Omental fat pad (tissue), 4 donors: ENCODE measurements at places on chromosomes 6 and 20. TPM values are rescaled to one million over a fixed set of nuclear protein-coding genes. Genes with fewer than 3 reads are reported as not detected.

The GSTA2 gene
- not detected for total RNA-seq

The LY6G6D gene
- total RNA-seq, result not detected

The GNMT gene
- total RNA-seq, result not detected

The TMEM200A gene
- total RNA-seq, result 2.0 TPM

GRCh38 chr6:74137911-74138310 is 441.9 kb downstream of the CD109 start:
- no peak for DNase-seq

DNA sequence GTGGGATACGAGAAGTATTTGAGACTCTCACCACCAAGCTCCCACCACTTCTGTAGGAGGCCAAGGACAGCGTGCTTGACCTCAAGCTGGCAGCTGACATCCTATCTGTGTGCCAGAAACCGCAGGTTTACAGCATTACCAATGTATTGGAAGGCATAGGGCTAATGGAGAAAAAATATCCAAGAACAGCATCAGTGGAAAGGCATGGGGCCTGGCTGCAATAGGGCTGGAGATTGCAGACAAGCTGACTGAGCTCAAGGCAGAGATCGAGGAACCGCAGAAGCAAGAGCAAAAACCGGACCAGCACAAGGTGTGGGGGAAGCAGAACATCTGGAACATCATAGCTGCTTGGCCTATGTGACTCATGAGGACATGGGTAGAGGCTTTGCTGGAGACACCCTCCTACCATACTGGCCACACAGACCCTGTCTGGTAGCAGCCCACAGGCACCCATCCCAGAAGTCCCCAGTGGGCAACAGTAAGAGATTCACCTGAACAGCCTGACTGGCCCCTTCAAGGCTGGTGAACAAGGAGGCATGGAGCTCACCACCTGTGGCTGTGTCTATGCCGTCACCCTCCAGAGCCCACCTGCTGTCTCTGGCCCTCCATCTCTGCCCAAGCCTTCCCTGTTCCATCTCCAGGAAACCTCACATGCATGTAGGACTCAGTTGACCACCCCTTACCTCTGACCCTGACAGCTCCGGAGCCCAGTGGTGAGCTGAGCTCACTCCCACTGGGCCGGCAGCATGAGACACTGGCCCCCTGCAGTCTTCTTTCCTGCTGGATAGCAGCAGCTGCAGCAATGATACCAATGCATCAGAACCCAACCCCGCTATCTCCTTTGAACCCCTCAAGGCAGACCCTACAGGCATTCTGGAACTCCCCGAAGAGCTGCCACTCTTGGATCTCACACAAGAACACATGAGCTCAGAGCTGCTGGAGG is 171.1 kb downstream of the KIF6 start:
- no peak for DNase-seq

DNA sequence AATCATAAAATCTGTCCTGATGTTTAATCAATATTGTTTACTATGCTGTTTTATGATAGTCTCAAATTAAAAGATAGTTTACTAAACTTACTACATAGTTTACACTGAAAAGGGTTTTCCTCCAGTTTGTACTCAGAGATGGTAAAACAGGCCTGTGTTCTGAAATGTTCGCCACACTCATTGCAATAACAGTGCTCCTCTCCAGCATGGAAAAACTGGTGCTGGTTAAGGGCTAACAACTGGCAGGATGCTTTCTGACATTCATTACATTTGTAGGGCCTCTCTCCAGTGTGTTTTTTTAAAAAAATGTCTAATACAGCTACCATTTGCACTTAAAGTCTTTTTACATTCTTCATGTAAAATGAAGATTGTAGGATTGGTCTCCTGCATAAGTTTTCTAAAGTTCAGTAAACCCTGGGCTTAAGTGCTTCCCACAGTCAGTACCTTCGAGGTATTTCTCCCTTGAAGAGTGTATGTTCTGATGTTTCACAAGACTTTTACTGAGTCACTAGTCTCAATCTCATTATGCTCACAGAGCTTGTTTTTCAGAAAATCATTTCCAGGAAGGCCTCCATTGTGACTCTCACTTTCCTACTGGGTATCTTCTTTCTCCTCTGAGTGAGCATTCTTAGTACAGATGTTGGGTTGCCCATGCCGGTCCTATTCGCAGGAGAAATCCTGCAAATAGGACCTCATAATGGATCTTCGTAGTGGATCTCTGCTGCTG is 8.7 kb upstream of the ZSCAN12 start:
- no peak for DNase-seq

- DNase-seq, result no peak
Observed at GRCh38 chr20:549722-550496, 6.3 kb upstream of the CSNK2A1 start.
